ENCODE measurements at places on chromosomes 7 and 10. TPM values are rescaled to one million over a fixed set of nuclear protein-coding genes. Genes with fewer than 3 reads are reported as not detected.

GRCh38 chr10:92816091-92816531 is 32.2 kb upstream of the EXOC6 start:
- no peak overlapping the region for H3K4me3 ChIP-seq
- DNase-seq: peak; percentile 64
- no peaks in the 10 kb centered on the region for H3K4me1 ChIP-seq
- no peak overlapping the region for H3K27ac ChIP-seq
- H3K27me3 ChIP-seq: no peaks in the 10 kb centered on the region

- DNase-seq: no peak
- H3K4me3 ChIP-seq: no peak overlapping the region
- no peaks in the 10 kb centered on the region for H3K27me3 ChIP-seq
- no peaks in the 10 kb centered on the region for H3K36me3 ChIP-seq
Measured at GRCh38 chr10:5442990-5443370, 30.6 kb downstream of the NET1 start.

The LMBR1 gene
- total RNA-seq: 49.2 TPM

- H3K27me3 ChIP-seq: no peaks in the 10 kb centered on the region
- H3K36me3 ChIP-seq: no peaks in the 10 kb centered on the region
- H3K4me1 ChIP-seq: peaks cover 45% of the 10 kb centered on the region
- H3K27ac ChIP-seq: peak overlapping the region; percentile 89
- DNase-seq: no peak
Measured at GRCh38 chr10:3046210-3046779, 21.1 kb upstream of the PFKP start.

GRCh38 chr7:110604206-110604605 is 486.7 kb upstream of the LRRN3 start:
- H3K4me1 ChIP-seq: no peaks in the 10 kb centered on the region
- H3K4me3 ChIP-seq: no peak overlapping the region
- H3K27me3 ChIP-seq: no peaks in the 10 kb centered on the region
- no peak for DNase-seq
- H3K27ac ChIP-seq: no peak overlapping the region

- peaks cover 17% of the 10 kb centered on the region for H3K4me1 ChIP-seq
- H3K27me3 ChIP-seq: no peaks in the 10 kb centered on the region
- DNase-seq: no peak
- H3K36me3 ChIP-seq: no peaks in the 10 kb centered on the region
- no peak overlapping the region for H3K27ac ChIP-seq
- H3K4me3 ChIP-seq: no peak overlapping the region
Measured at GRCh38 chr10:14550471-14550981, 219.8 kb upstream of the FRMD4A start.

DNA sequence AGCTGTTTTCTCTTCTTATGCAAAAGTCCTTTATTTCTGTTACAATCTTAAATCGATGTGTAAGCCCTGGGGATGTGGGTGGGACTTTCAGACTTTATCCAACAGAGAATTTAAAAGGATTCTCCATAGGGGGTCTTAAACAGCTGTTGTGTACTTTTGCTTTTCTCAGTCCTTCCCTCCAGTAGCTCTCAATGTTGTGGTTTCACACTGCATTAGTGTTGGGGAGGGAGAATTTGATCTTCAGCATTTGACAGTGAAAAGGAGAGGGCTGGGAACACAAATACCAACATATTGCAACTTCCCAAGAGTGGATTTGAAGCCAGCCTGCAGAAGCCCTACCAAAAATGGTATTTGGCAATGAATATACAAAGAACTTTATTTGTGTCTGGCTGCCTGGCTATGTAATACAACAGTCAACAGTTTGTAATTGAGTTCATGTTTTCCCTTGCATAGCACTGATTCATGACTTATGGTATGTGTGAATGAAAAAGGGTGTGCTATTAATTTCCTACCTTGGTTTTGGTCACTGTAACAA is 80.1 kb upstream of the CAPZA2 start:
- peak overlapping the region; percentile 48 for H3K27ac ChIP-seq
- peak; percentile 87 for DNase-seq
- H3K4me1 ChIP-seq: peaks cover 41% of the 10 kb centered on the region
- H3K4me3 ChIP-seq: no peak overlapping the region

The ZWINT gene
- total RNA-seq: 6.2 TPM

The CDH23 gene
- total RNA-seq: not detected

The SSC4D gene
- 6.0 TPM for total RNA-seq

DNA sequence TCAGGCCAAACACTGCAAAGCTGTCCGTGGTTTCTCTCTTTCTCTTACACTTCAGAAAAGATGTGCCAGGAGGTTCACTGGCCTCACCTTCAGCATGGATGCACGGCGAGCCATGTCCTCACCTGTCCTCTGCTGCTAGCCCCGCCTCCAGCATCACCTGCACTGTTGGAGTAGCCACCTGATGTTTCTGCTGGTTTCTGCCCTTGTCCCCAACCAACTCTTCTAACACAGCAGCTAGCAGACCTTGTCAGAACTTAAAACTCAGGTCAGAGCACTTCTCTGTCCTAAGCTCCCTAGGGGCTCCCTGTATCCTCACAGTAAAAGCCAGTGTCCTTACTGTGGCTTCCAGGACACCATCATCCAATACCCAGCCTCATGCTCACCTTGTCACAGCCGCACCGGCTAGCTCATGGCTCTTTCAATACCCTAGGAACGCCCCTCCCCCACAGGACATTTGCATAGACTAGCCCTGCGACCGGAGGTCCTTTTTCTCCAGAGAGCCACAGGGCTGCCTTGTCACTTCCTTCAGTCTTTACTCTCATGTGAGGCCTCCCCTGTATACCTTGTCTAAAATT is 15.2 kb downstream of the PALD1 start:
- peaks cover 11% of the 10 kb centered on the region for H3K4me1 ChIP-seq
- no peak overlapping the region for H3K4me3 ChIP-seq
- H3K27ac ChIP-seq: no peak overlapping the region
- H3K27me3 ChIP-seq: no peaks in the 10 kb centered on the region
- no peaks in the 10 kb centered on the region for H3K36me3 ChIP-seq

The SLC18A3 gene
- total RNA-seq: 4.6 TPM

GRCh38 chr10:59463909-59464308 is 101.6 kb upstream of the FAM13C start:
- H3K36me3 ChIP-seq: no peaks in the 10 kb centered on the region
- H3K27me3 ChIP-seq: no peaks in the 10 kb centered on the region
- H3K27ac ChIP-seq: no peak overlapping the region
- H3K4me3 ChIP-seq: no peak overlapping the region
- no peaks in the 10 kb centered on the region for H3K4me1 ChIP-seq

The STEAP1 gene
- total RNA-seq: 5.0 TPM

- no peaks in the 10 kb centered on the region for H3K27me3 ChIP-seq
- DNase-seq: no peak
- no peaks in the 10 kb centered on the region for H3K36me3 ChIP-seq
- H3K4me3 ChIP-seq: no peak overlapping the region
- no peak overlapping the region for H3K27ac ChIP-seq
Measured at GRCh38 chr10:129939416-129940275, 24.4 kb downstream of the EBF3 start.

GRCh38 chr7:135353832-135354231 is 120.2 kb downstream of the STRA8 start:
- peaks cover 3% of the 10 kb centered on the region for H3K4me1 ChIP-seq
- H3K27me3 ChIP-seq: no peaks in the 10 kb centered on the region
- no peaks in the 10 kb centered on the region for H3K36me3 ChIP-seq
- no peak overlapping the region for H3K4me3 ChIP-seq
- DNase-seq: no peak

DNA sequence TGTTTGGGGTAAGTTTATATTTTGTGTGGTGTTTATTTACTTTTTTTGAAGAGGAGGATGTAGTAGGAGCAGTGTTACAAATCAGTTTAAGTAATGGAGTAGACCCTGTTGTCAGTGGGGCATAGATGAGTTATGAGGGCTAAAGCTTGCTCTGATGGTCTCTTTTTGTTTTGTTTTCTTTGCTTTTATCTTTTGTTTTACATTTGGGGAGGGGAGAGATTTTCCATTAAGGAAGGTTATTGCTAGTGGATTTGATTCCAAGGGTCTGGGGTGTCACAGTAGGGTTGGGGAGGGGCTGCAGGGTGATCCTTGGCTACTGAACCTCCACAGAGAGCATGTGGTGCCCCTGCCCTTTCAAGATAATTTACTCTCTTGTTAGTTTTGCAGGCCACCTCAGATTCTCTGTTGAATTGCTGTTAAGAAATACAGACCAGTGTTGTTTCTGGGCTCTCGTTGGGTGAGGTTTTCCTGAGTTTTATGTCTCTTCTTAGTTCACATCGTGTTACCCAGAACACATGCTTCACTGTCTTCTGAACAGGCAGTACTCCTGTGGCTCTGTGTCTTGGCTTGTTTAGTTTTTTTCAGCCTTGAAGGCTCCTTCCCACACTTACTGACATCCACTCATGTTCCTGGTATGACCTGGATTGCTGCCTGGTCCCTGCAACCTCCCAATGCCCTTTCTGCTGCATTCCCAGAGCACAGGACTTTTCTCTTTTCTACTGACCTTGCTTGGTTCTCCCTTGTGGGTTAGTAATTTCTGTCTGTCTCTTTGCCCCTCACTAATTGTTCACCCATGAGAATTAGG is 4.2 kb downstream of the KIFBP start:
- H3K4me1 ChIP-seq: peaks cover 25% of the 10 kb centered on the region
- peaks cover 2% of the 10 kb centered on the region for H3K36me3 ChIP-seq
- peak; percentile 93 for DNase-seq
- no peaks in the 10 kb centered on the region for H3K27me3 ChIP-seq

The MEST gene
- 214 TPM for total RNA-seq

- H3K4me1 ChIP-seq: peaks cover 46% of the 10 kb centered on the region
- no peaks in the 10 kb centered on the region for H3K27me3 ChIP-seq
- DNase-seq: peak; percentile 99
- no peak overlapping the region for H3K4me3 ChIP-seq
Measured at GRCh38 chr7:99562832-99563231, 4.4 kb downstream of the ZNF655 start.

Data from astrocyte (in vitro differentiated cells and primary cell).